ENCODE measurements at places on chromosomes 3 and 15. TPM values are rescaled to one million over a fixed set of nuclear protein-coding genes. Genes with fewer than 3 reads are reported as not detected.

DNA sequence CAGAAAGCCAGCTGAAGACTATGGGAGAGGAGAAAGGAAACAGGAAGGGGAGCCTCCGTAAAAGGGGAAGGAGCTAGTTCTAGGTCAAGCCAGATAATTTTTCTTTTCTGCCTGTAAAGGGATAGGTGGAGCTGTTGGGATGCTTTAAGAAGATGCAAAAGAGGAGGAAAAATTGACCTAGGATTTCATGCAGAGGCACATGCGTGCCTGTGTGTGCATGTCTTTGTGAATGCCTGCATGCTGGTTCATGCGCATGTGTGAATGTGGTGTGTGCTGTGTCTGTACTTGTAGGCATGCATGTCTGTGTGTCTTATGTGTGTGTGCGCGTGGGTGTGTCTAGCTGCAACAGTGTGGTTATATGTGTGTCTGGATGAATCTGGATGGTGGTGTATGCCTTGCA, 27.3 kb downstream of the CCDC33 start:
- DNase-seq: no peak

GRCh38 chr3:108936924-108937689, 16.6 kb downstream of the GUCA1C start:
- DNase-seq: no peak

GRCh38 chr3:159910991-159911663, 77.5 kb upstream of the IL12A start:
- no peak for DNase-seq

DNA sequence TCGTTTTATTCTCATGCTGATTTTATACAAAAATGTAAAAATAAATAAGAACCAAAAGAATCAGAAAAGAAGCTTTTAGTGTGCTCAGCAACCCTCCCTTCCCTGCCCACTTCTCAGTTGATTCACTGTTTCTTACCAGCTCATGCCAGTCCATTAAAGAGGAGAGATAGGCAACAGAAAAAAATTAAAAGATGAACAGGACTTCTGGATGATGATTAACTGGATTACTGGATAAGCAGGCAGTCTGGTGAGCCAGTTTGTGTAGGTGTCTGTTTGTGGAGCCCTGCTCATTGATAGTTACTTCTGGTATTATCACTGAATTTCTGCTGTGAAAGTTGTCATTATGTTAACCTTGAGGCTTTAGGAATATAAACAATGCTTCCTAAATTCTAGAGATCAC, 15.1 kb upstream of the GPR171 start:
- no peak for DNase-seq

DNA sequence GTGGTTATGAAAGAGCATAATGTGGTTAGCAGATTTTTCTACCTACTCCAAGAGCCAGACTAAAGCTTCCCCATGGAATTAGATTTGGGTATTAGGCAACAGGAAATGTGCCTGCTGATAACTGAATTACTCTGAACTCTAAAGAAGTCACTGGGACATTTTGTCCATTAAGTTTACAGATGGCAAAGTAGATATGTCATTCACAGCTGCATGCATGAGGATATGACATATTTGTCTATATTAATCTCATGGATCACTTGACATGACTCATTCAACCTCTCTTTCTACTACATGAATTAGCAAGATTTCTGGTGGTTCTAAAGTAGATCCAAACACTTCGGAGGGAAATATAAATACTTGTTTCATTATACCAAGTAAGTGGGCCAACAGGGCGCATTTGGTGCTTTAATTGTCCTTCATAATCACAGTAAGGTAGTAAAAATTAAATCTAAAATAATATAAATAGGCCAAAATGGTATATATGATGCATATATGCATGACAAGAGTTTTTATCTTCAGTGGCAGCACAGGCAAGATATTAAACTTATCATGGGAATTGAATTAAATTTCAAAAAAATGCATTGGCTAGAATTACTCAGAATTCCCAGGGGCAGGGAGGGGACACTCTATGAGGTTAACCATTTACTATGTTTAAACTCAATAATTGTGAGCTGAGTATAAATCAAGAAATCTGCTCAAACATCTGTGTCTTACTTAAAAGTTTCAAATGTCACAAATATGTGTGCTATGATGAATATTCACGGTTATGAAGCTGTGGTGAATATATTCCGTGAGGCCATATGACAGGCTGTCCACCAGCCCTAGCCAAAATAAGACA, 365.3 kb upstream of the KCNMB2 start:
- DNase-seq: no peak

GRCh38 chr15:67945951-67946700, 106.3 kb upstream of the RNU6-1 start:
- DNase-seq: no peak

DNA sequence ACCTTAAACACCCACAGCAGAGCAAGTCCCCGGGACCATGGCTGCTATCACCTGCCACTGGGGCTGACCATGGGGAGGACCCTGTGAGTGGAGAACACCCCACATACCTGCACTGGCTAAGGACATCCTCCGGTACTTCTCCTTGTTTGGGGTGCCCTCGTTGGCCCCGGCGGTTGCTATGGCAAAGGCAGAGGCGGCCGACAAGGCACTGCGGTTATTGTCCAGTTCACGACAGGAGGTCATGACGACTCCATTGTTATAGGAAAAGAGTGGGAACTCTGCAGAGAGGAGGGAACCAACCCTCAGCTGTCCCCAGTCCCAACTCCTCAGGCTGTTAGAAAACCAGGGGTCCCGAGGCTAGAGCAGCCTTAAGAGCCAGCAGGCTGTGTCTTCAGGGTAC, 54.8 kb upstream of the CTSH start:
- DNase-seq: no peak

GRCh38 chr15:73485372-73485771, 42.4 kb downstream of the REC114 start:
- DNase-seq: no peak

GRCh38 chr3:26247712-26248111, 374.9 kb upstream of the LRRC3B start:
- no peak for DNase-seq

- no peak for DNase-seq
These were observed 4.4 kb downstream of the FAH start for GRCh38 chr15:80157215-80157614.

GRCh38 chr3:62020706-62021105, 352.6 kb downstream of the FEZF2 start:
- DNase-seq: no peak

GRCh38 chr15:23467110-23467600, 20.1 kb upstream of the GOLGA6L2 start:
- DNase-seq: no peak

- DNase-seq: no peak
These were observed 59.9 kb downstream of the SUCNR1 start for GRCh38 chr3:151933234-151933853.

- no peak for DNase-seq
These were observed 103.3 kb downstream of the TPRA1 start for GRCh38 chr3:127487196-127487595.

- no peak for DNase-seq
These were observed 12.8 kb downstream of the SNAP23 start for GRCh38 chr15:42508263-42508690.

GRCh38 chr3:172687501-172687900, 23.4 kb downstream of the NCEH1 start:
- no peak for DNase-seq

- no peak for DNase-seq
These were observed 16.5 kb downstream of the GSK3B start for GRCh38 chr3:120077731-120078130.

GRCh38 chr3:49996016-49996415, 56.1 kb downstream of the RBM6 start:
- no peak for DNase-seq

DNA sequence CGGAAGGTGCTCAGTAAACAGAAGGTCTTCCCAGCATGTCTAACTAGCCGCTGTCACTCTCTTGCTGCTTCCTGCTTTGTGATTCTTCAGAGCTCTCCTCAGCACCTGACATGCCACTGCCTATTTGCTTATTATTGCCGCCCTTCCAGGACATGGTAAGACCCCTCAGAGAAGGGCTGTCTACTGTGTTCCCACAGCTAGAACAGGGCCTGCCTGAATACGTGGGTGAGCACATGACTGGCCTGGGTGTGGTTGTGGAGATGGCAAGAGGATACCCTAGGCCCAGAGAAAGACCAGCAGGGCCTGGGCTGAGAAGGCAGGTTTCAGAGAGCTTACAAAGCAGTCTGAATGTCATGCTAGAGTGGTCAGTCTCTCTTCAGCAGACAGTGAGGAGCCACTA, 2.4 kb upstream of the EPHB1 start:
- DNase-seq: no peak

DNA sequence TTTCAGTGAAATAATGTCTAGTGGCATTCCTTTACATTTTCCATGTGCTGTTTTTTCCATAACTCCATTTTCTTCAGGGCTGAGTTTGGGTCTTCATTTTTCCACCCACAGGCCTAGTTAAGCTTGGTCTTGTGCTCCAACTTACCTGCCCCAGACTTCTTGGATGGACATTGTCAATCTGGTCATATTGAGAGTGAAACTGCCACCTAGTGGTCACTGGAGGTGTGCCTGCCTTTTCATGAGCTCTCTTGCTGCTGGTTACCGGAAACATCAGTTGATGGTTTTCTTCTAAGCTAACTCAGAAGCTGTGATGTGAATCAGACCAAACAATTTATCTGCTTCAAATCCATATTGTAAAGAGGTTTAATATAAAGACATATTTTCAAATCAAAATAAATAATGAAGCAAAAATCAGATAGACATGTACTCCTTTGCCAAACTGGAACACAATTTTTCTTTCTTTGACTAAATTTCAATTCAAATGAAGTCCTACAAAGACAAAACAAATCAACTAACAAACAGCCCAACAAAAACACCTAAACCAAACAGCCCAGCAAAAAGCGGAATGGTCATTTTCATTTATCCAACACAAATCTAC, 135.1 kb upstream of the RASGRP1 start:
- DNase-seq: peak; percentile 51

GRCh38 chr3:46448721-46449120, 16.0 kb downstream of the LTF start:
- DNase-seq: no peak

GRCh38 chr3:151838574-151839312, 24.8 kb downstream of the AADAC start:
- peak; percentile 43 for DNase-seq

GRCh38 chr3:195160257-195160898, 110.6 kb downstream of the XXYLT1 start:
- DNase-seq: no peak

DNA sequence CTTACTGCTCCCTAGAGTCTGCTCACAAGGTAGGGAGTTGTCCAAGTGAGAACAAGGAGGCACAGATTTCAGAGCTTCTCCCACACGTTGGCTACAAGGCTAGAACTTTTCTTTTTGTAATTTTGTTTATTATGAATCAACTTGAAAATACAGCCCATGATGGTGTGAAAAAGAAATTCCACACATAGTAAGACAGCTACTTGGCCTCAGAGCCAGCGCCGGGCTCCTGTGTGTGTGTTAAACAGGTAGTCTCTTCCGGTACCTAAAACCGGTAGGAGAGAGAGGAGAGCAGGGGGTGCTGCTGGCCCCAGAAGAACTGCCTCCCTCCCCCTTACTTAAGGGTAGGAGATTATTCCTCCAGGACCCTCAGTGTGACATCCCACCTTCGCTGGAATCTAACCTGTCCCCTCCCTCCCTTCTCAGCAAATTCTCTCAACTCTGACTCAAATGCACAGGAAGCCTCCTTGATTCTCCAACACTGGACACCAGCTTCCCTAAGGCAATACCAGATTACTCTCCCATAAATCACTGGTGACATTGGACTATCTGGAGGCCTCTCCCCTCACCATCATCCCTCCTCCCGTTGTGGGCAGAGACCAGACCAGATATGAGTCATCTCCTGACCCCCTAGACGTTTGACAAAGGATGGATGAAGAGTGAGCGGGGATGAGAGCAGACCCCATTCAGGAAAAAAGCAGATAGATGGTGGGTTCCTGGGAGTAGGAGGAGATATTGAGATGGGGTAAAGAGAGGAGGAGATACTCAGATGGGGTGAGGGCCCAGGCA, 4.5 kb upstream of the IP6K1 start:
- DNase-seq: no peak

GRCh38 chr15:38991126-38991525, 426.5 kb upstream of the RASGRP1 start:
- no peak for DNase-seq

DNA sequence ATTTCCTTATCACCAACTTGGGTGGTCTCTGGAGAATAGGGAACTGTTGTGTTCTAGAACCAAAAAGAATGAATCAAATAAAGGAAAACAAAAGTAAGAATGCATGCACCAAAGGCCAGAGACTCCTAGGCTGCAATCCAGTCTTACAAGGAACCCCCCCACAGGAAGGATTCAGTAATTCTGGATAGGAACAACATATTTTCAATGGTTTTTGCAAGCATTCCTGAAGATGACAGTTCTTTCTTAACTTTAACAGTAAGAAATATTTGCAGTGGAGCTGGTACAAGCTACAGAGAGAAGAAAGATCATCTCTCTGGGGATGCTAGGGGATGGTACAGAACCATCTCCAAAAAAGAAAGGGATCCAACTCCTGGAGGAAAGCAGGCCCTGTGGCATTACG, 116.2 kb upstream of the CHRM5 start:
- DNase-seq: no peak

DNA sequence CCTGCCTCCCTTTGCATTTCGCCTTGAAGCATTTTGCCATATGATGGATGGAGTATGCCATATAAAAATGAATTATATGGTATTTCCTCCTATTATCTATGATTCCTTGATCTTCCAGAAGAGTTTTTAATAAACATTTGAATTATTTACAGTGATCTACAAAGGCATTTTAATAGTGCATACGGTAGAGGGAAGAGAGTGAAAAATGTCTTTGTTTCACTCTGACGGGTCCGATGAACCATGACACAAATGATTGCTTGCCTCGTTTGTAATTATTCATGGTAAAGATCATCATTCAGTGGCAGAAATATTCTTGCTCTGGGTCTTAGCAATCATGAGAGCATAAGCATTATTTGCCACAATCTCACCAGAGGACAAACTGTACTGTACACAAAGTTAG, 1010.9 kb downstream of the NTRK3 start:
- DNase-seq: no peak

Gene GOLGA8S
- total RNA-seq: 0.09 TPM

Gene SRPRB
- 35.6 TPM for total RNA-seq

Gene MLH1
- total RNA-seq: 17.3 TPM

Gene COL6A5
- total RNA-seq: 0.08 TPM

Gene ST8SIA2
- 0.73 TPM for total RNA-seq

Gene FSD2
- not detected for total RNA-seq

Gene EXOSC7
- total RNA-seq: 22.2 TPM

Gene CLDN11
- total RNA-seq: 4.3 TPM

Gene NAALADL2
- total RNA-seq: 20.7 TPM

Gene SH3GL3
- not detected for total RNA-seq

Gene UROC1
- not detected for total RNA-seq

Gene ACSBG1
- 0.58 TPM for total RNA-seq

Gene NTRK3
- total RNA-seq: 0.55 TPM
